ENCODE measurements at places on chromosomes 13 and 19.

DNA sequence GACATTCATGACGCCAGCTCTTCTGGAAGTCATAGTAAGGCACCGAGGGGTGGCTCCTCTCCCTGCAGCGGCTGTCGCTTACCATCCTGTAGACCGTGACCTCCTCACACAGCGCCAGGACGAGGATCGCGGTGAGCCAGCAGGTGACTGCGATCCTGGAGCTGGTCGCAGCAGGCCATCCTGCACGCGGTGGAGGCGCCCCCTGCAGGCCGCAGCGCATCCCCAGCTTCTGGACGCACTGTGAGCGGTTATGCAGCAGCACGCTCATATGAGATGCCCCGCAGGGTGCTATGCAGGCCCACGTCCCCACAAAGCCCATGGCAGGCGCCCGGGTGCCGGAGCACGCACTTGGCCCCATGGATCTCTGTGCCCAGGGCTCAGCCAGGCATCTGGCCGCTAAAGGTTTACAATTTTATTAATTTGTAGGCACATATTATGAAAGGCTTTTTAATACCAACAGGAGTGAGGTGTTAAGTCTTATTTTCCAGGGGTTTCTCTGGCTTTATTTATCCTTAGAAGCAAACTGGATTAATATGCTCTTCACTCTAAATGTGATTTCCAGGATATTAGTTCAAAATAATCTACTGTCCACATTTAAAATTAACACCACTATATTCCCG is 35.6 kb upstream of the PSPC1 start:
- DNase-seq = peak; percentile 17

DNA sequence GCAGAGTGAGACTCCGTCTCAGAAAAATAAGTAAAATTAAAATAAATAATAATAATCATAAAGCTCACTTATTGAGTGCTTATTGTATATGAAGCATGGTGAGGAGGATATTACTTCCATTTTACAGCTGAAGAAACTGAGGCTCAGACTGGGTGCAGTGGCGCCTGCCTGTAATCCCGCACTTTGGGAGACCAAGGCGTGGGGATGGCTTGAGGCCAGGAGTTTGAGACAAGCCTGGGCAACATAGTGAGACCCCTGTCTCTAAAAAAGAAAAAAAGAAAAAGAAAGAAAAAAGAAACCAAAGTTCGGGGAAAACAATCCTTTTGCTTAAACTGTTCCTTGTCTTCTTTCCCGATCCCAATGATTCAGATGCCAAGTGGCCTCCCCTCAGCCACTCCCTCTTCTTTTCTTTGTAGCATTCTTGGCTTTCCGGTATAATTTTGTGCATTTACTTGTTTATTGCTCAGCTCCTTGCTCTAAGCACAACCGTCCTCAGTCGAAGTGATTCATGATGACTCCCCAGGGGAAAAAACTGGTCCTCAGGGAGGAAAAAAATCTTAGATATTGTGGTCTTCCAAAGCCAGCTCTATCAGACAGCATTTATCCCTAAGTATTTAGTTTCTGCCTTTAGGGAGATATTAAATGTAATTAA is 965 bp upstream of the EIF3G start:
- peak; percentile 92 for DNase-seq

GRCh38 chr19:17255150-17255621 is 9.4 kb downstream of the USHBP1 start:
- no peak for DNase-seq

DNA sequence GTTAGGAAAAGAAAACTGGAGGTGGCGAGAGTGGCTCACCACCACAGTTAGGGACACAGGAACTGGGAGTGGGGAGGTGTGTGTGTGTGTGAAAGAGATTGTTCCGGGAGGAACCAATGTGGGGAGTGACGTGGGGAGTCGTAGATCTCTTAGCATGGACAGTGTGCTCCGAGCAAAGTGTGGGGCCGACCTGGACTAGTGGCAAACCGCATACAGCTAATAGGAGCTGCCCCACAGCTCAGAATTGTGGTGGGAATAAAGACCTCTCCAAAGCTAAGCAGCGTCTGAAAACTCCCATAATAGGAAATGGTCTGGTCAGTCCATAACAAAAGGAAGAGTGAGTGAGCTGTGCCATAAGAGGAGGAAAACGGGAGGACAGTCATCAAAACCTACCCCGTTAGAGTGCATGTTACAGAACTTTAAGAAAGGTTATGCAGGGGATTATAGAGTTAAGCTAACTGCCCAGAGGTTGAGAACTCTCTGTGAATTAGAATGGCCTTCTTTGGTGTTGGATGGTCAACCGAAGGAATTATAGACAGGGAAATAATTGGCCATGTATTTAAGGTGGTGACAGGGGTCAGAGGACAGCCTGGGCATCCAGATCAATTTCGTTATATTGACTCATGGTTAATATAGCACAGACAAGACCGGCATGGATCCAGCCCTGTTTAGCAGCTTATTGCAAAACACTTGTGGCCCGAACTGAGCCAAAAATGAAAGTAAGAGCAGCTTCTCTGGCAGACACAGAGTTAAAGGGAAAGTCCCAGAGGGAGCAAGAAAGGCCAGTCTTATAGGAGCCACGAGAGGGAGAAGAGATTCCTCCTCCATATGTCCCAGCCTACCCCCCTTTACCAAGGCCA is 8.9 kb upstream of the SLC15A1 start:
- DNase-seq = peak; percentile 68

- no peak for DNase-seq
Observed at GRCh38 chr13:45422731-45423292, 4.6 kb upstream of the SLC25A30 start.

GRCh38 chr13:109899316-109899715 is 112.9 kb upstream of the IRS2 start:
- DNase-seq = no peak

- no peak for DNase-seq
Observed at GRCh38 chr19:38277549-38277948, 13.2 kb downstream of the SPINT2 start.

GRCh38 chr13:35761440-35762252 is 285.2 kb upstream of the MAB21L1 start:
- DNase-seq = no peak
